Activated CD4-positive, alpha-beta T cell treated with anti-CD3 and anti-CD28 coated beads for 36 hours (primary cell): ENCODE measurements at places on chromosomes 16 and 17.

DNA sequence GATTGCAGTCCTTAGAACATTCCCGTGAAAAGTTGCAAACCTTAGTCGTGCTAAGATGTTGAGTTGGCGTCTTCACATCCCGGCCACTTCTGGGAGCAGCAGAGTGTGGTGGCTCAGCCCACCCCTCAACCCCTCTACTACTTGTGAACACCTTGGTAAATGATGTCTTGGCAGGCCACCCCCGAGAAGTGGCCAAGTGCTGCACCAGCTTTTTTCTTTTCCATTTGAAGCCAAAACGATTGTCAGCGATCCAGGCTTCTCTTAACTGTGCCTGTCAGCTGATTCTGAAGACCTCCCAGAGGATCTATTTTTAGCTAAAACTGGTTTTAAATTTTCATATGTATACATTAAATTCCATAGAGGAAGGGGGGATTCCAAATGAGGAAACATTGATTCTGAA is 247.5 kb downstream of the CDH13 start:
- no peak overlapping the region for H3K4me3 ChIP-seq
- DNase-seq: no peak
- H3K36me3 ChIP-seq: no peaks in the 10 kb centered on the region
- H3K27ac ChIP-seq: no peak overlapping the region
- H3K4me1 ChIP-seq: no peaks in the 10 kb centered on the region

DNA sequence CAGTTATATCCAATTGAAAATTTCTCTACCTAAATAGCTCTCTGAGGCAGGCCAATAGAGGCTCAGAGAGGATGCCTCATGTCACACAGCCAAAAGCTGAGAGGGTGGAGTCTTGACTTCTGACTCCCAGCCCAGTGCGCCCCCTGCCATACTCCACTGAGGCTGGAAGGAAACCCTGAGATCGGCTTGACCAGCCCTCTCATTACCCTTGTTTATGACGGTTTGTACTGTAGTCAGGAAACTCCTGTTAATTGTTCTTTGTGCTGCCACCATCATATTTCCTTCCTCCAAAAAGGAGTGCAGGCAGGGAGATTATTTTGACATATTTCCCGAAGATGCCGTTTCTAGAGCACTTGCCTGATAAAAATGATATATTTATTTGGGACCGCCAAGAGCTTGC is 107.9 kb downstream of the AIPL1 start:
- H3K27me3 ChIP-seq: peaks cover 38% of the 10 kb centered on the region
- no peaks in the 10 kb centered on the region for H3K4me1 ChIP-seq
- DNase-seq: peak; percentile 7
- H3K36me3 ChIP-seq: no peaks in the 10 kb centered on the region
- H3K4me3 ChIP-seq: no peak overlapping the region
- no peak overlapping the region for H3K27ac ChIP-seq

DNA sequence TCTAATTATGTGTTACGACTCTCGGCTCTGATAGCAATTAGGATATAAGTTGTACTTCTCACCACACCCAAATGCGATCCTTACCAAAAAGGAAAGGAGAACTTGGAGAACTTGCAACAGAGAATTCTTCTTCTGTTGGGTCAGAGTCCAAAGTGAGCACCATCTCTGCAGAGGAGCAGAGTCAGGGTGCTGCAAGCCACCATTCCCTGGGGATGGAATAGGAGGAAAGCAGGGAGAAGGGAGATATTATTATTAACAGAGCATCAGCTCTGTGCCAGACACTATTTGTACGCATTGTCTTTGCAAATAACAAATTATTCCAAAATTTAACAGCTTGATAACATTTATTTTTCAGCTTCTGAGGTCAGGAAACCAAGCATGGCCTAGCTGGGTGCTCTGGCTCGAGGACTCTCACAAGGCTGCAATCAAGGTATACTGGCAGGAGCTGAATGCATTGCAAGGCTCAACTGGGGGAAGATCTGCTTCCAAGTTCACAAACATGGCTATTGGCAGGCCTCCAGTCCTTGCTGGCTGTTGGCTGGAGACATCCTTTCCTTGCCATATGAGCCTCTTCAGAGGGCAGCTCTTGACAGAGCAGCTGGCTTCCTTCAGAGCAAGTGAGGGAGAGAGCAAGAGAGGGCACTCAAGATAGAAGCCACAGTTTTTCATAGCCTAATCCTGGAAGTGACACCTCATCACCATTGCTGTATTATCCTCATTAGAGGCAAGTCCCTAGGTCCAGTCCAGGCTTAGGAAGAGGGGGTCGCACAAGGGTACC is 296.2 kb upstream of the CDH5 start:
- H3K4me1 ChIP-seq: no peaks in the 10 kb centered on the region
- DNase-seq: no peak
- H3K36me3 ChIP-seq: no peaks in the 10 kb centered on the region
- no peak overlapping the region for H3K27ac ChIP-seq
- H3K4me3 ChIP-seq: no peak overlapping the region
- H3K27me3 ChIP-seq: peaks cover 10% of the 10 kb centered on the region

DNA sequence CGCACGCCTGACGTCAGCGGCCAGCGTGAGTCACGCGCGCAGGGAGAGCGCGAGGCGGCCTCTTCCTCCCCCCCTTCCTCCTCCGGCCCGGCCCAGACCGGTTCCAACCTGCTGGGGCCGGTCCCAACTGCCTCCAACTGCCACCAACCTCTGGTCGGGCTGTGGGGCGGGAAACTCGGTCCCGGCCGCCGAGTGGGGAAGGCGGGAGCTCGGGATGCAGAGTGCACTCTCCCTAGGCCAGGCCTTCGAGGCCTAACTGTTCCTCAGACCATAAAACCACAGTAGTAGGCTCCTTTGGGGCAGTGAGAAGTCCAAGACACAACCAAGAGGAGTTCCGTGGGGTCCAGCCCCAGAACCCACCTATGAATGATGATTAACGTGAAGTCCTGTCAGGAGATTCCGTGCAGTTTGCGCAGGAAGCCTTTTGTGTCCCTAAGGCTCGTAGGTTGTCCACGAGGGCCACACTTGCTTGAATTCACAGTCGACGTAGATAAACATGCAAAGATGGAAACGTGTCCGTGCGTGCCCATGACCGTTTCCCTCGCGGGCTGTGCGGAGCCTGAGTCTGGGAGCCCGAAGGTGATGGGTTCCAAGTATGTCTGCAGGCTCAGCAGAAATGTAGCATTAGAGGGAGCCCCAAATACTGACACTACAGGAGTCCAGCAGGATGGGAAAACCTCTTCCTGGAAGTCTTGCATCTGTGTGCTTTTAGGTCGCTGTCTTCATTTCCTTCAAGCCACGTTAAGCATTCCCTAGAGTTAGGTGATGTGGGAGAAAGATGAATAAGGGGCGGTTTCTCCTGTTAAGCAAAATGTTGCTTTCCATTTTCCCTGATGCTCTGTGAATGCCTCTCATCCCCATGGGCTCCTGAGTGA is 647 bp downstream of the UNK start:
- H3K4me1 ChIP-seq: peaks cover 49% of the 10 kb centered on the region
- DNase-seq: peak; percentile 95
- peaks cover 10% of the 10 kb centered on the region for H3K36me3 ChIP-seq
- H3K4me3 ChIP-seq: peak overlapping the region; percentile 91

- no peak for DNase-seq
- H3K36me3 ChIP-seq: no peaks in the 10 kb centered on the region
- peak overlapping the region; percentile 48 for H3K4me3 ChIP-seq
- peaks cover 37% of the 10 kb centered on the region for H3K27me3 ChIP-seq
These were observed 44.0 kb downstream of the SOST start for GRCh38 chr17:43714465-43715149.

- peaks cover 39% of the 10 kb centered on the region for H3K4me1 ChIP-seq
These were observed 534 bp downstream of the GPATCH8 start for GRCh38 chr17:44502598-44503146.

DNA sequence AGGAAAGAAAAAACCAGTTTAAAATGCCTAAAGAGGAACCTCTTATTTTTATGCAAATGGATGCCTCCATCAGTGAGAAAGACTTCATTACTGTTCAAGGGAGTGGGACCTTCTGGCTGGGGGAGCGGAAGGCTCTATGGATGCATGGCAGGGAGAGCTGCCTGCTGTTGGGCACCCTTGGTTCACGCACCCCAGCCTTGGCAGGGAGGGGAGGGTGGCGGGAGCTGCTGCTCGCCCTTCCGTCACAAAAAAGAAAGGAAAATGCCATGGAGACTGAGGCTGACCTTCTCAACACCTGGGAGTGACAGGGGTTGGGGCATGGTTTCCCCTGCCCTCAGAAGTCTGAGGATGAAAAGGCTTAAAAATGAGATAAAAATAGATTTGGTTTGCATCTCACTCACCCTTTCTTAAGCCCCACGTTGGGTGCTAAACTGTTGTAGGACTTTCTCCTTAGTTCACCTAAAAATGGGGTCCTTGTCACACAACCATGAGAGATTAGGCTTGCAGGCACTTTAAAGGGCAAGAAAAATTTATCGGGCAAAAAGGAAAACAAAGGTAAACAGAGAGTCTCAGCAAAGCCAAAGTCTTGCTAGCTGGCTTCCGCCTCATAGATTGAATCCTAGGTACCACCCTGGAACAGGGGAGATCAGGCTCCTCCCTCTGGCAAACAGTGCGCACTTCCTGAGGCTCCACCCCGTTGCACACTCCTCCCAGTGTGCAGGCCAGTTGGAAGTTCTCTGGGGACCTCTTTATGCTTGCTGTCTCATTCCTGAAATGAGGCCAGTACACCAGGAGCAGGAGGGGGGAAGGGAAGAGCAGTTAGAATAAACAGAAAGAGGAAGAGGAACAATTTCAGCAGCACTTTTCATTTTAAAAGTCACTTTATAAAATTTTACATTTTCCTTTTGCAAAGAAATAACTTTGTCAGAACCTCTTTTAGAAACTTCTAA is 31.6 kb downstream of the PHKB start:
- H3K27me3 ChIP-seq: no peaks in the 10 kb centered on the region
- H3K27ac ChIP-seq: peak overlapping the region; percentile 47
- no peak for DNase-seq
- peaks cover 14% of the 10 kb centered on the region for H3K4me1 ChIP-seq

GRCh38 chr17:57261084-57261461 is 4.8 kb downstream of the MSI2 start:
- H3K27me3 ChIP-seq: no peaks in the 10 kb centered on the region
- H3K27ac ChIP-seq: peak overlapping the region; percentile 14
- peak; percentile 38 for DNase-seq

- H3K27ac ChIP-seq: peak overlapping the region; percentile 7
- no peak overlapping the region for H3K4me3 ChIP-seq
- no peak for DNase-seq
- peaks cover 24% of the 10 kb centered on the region for H3K4me1 ChIP-seq
- no peaks in the 10 kb centered on the region for H3K27me3 ChIP-seq
- peaks cover 31% of the 10 kb centered on the region for H3K36me3 ChIP-seq
These were observed 27.3 kb downstream of the MIS12 start for GRCh38 chr17:5513628-5514027.

DNA sequence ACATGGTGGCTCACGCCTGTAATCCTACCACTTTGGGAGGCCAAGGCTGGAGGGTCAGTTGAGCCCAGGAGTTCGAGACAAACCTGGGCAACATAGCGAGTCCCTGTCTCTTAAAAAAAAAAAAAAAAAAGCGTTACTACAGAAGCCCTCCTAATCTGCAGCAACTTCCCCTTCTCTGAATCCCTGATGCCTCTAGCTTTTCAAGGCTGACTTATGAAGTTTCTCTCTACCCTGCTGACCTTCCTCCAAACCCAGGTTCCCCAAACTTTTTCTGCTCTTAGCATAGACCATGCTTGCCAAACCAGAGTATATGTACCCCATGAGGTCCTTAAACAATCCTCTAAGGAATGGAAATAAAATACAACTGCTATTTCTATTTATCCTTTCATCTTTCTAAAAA is 16.4 kb downstream of the LYRM1 start:
- no peak for DNase-seq
- H3K27ac ChIP-seq: no peak overlapping the region
- peaks cover 11% of the 10 kb centered on the region for H3K4me1 ChIP-seq
- H3K36me3 ChIP-seq: peaks cover 19% of the 10 kb centered on the region

- no peaks in the 10 kb centered on the region for H3K27me3 ChIP-seq
- no peaks in the 10 kb centered on the region for H3K4me1 ChIP-seq
- H3K27ac ChIP-seq: no peak overlapping the region
These were observed 210.6 kb downstream of the KCNJ2 start for GRCh38 chr17:70379945-70380344.

DNA sequence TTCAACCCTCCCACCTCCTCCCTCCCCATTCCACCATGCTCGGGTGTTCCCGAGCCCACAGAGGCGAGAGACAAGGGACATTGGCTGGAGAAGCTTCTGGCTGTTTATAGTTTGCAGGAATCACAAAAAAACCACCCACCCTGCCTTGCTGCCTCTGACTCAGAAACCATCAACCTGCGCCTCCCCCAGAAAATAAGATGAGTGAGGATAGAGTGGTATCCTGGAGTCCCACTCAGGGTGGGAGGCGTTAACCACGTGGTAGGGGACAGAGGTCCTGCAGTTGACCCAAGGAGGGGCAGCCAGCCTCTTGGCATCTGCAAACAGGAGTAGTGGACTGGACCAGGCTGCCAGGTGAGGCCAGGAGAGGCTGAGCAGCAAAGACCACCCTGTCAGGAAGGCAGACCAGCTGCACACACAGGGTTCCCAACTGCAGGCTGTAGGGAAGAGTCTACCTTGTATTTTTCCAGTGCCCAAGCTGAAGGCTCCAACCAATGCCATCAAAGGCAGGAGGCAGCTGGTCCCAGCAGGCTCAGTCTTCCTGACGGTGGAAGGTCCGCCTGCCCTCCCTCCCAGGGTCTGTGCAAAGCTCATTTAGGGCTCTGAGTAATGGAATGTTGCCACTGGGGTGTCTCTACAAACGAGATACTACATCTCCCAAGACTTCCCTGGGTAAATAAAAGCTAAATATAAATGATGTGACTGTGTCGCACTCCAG is 201.5 kb upstream of the TNRC6C start:
- H3K36me3 ChIP-seq: no peaks in the 10 kb centered on the region
- no peaks in the 10 kb centered on the region for H3K4me1 ChIP-seq
- no peak overlapping the region for H3K4me3 ChIP-seq
- no peak for DNase-seq

DNA sequence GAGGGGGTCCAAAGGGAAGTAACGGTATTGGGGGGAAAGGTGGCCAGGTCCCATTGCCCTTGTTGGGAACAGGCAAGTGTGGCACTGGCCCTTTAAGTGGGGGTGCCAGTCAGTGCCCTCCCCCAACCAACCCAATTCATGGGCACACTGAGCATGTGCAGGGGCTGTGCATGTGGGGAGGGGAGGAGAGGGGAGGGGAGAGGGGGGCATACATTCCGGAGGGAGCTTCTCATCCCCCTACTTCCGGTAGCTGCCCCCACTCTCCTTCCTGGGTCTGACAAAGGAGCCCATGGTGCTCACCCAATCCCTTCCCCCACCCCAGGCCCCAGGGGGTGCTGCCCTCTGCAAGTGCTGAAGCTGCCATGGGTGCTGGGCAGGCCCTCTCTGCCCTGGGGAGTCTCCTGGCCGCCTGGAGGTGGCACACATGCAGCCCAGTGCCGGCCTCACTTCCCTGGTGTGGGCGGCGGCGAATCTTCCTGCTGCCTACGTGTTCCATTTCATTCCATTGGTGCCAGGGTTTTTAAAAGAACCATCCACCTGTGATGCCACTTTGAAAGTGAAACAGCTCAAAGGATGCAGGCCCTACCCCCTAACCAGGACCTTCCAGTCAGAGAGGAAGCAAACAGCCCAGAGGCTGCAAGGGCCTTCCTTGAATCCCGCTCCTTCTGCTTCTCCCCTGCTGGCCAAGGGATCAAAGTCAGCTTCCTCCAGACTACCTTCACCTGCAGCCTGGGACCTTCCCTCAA is 11.0 kb downstream of the HEXIM2 start:
- peaks cover 23% of the 10 kb centered on the region for H3K4me1 ChIP-seq
- peak overlapping the region; percentile 85 for H3K27ac ChIP-seq
- no peaks in the 10 kb centered on the region for H3K27me3 ChIP-seq
- DNase-seq: peak; percentile 81
